RKO (cell line): ENCODE measurements at places on chromosomes 4 and X.
A peak's percentile ranks its signal among the peaks of the same experiment; 100 is the strongest.

DNA sequence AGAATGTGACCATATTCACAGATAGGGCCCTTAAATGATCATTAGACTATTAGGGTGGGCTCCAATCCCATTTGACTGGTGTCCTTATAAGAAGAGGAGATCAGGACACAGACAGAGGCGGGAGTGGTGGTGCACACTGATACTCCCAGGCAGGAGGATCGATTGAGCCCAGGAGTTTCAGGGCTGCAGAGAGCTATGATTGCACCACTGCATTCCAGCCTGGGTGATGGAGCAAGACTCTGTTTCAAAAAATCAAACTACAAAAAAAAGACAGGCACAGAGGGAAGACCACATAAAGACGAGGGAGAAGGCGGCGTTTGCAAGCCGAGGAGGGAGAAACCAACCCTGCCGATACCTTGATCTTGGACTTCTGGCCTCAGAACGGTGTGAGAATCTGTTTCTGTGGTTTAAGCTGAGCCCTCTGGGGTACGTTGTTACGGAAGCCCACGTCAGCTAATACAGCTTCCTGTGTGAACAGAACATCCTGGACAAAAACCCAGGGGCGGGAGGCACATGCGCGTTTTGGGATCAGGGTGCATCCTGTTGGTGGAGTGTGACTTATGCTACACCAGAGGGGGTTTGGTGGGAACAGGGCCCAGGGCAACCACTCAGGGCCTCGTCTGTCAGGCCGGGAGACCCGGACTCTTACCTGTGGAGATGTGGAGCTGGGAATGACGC is 211.8 kb upstream of the PSAPL1 start:
- DNase-seq: no peak

GRCh38 chrX:70422851-70423341 is at the start of gene GDPD2:
Gene GDPD2, plus strand, starts transcription at chrX:70423314. Its CDS starts 1,671 bp downstream, at chrX:70424985.
- peak; percentile 30 for DNase-seq

GRCh38 chr4:13656569-13657405 is 29.3 kb upstream of the BOD1L1 start:
- peak; percentile 60 for DNase-seq

- no peak for DNase-seq
Measured at GRCh38 chrX:141341341-141341740, 99.0 kb upstream of the SPANXC start.

DNA sequence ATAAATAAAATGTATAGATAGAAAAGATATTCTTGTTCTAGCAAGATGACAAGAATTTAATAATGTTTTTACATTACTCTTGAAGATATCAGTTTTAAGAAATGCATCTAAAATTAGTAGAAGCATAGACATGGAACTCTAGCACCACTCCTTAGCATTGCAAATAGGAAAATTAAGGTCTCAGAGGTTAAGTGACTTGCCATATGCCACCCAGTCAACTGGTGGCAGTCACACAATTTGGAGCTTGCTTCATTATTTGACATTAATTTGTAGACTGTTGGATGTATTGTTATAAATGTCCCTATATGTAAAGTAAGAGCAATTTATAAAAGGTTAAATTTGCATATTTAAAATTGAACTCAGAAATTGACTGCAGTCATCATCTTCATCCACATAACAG is 20.8 kb downstream of the GPM6A start:
- DNase-seq: no peak

DNA sequence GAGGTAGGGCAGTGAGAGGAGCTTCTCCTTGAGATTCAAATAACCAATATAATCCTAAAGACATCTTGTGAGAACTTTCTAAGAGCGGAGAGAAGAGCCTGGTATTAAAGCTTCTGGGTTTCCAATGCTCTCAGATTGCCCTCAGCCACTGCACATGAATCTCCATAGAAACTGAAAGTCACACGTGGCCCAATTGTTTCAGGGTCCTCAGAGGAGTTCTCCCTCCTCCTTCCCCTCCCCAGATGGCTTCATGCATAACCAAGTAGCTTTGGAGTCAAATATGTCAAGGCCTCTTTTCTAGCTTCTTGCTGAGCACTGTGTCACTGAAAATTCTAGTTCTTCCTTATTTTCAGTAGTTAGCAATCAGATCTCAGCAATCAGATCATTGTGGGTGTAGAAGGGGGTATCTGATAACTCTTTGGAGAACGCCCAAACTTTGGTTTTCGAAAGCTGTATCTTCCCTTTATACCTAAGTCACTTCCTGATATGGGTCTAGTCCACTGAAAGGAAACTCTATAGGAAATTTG is 2.2 kb downstream of the BTK start:
- DNase-seq: no peak

GRCh38 chr4:187780070-187780469 is 215.5 kb upstream of the ZFP42 start:
- DNase-seq: no peak

- DNase-seq: no peak
Measured at GRCh38 chrX:68947882-68948605, 119.2 kb downstream of the EFNB1 start.

GRCh38 chr4:142336251-142336934 is 509.7 kb downstream of the INPP4B start:
- DNase-seq: no peak

- no peak for DNase-seq
Measured at GRCh38 chr4:177228599-177228998, 81.1 kb upstream of the NEIL3 start.

- no peak for DNase-seq
Measured at GRCh38 chrX:20523626-20524312, 257.1 kb upstream of the RPS6KA3 start.

DNA sequence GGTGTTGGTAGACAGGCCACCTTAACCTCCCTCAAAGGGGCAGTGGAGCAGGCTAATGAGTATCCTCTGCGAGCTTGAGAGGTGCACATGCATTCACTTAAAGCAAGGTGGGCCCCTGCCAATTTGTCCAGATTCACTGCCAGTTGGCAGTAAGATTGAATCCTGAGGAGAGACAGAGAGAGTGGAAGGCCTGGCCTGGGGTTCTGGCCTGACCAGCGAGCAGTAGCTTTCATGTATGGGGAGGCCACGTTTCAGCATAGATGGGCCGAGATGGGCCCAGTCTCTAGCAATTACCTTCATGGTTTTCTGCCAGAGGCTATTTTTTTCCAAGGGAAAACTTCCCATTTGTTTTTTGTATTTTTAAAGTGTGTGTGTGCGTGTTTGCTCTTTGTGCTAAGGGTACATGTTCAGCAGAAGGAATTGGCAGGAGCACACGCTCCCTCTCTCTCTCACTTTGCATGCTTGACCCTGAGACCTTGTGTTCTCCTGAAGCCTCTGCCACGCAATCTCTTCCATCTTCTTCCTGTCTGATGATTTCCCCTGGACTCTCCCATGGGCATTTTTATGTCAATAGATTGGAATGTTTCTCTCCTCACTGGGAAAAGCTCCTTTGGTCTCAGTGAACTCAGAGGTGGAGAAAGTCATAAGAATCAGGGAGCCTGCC is 215.8 kb upstream of the SFRP2 start:
- DNase-seq: no peak

GRCh38 chrX:68945603-68946228 is 116.9 kb downstream of the EFNB1 start:
- peak; percentile 29 for DNase-seq

DNA sequence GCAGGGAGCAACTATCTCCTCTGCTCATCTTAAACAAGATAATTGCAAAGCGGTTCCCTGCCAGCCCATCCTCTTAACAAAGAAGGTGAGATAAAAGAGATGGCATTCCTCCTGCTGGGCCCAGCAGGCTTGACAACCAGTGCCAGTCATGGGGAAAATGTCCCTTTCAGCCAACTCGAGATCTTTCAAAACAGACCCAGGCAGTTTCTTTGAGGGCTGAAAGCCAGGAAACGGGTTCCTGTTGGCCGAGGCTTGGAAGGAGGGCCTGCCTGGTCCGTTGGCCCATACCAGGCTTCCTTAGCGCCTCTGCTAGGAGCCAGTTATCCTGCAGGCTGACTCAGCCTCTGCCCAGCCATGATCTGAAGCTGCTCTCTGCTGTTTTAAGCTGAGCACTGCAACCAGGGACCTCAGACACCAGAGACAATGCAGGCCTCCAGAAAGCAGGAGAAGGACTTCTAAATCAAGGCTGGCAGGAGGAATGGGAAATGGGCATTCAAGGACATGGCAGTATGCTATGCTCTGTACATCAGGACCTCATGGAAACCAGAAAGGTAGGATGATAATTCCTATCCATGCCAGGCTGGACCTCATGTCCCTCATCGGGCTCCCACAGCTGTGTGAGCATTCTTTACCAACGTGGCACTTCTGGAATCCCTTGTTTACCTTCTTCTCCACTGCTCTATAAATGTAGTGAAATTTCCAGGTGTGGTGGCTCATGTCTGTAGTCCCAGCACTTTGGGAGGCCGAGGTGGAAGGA is 42.4 kb upstream of the SLC2A9 start:
- peak; percentile 24 for DNase-seq

DNA sequence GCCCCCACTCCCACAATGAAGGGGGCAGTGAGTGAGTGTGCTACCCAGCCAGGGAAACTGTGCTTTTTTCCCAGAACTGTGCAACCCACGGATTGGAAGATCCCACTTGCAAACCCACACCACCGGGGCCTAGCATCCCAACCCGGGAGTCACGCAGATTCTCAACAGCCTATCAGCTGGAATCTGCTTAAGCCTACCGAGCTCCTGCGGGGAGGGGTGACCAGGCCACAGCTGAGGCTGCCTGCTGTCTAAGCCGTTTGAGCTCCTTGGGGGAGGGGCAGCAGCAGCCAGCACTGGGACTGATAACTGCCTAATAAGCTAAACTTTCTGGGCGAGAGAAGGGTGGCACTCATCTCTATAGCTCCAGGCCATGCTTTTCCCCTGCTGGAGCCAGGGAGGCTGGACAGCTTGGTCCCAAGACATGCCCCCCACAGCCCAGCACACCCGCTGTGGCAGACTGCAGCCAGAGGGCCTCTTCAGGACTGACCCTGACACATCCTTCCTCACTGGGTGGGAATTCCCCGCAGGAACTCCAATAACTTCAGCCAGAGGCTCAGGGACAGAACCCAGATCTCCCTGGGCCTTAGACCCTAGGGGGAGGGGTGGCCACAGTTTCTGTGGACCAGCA is 161.3 kb upstream of the MAGEB18 start:
- DNase-seq: no peak

DNA sequence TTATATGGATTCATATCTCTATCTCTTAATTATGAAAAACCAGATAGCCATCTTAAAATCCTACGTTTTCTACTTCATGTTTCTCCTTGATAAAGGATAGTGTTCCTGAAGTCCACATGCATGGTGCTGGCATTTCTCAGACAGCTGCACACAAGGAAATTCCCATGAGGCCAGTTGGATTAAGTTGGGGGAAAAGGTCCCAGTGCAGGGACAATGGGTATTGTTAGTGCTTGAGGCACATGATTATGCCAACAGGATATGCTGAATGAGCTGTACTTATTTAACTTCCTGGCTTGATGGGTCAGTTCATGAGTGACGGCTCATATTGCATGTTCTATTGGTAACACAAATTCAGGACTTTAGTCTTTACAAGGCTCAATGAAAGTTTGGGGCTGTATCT is 913.9 kb upstream of the NDST4 start:
- DNase-seq: no peak

DNA sequence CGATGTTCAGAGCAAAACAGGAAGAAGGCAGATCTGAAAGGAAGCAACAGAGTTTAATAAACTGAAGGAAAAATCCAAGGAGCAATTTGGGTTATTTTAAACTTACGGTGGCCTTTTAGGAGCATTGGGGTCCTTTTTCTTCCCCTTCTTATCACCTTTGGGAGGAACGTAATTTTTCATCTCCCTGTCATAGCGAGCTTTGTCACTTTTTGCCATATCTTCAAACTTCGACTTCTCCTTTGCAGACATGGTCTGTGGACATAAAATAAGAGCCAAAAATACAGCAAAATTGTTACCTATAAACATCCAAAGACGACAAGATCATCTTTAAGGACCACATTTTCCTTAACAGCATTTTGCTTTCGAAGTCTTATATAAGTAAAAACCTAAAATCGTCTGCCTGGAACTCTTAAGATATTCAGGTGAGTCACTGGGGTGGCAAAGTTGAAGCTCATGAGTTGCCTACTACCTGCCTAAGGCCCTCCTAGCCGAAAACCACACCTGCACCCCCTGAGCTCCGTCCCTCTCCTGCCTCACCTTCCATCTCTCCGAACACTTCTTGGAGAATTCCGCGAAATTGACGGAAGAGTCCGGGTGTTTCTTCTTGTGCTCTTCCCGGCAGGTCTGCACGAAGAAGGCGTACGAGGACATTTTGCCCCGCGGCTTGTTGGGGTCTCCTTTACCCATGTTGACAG is 1.0 kb downstream of the HMGB2 start:
- peak; percentile 61 for DNase-seq

DNA sequence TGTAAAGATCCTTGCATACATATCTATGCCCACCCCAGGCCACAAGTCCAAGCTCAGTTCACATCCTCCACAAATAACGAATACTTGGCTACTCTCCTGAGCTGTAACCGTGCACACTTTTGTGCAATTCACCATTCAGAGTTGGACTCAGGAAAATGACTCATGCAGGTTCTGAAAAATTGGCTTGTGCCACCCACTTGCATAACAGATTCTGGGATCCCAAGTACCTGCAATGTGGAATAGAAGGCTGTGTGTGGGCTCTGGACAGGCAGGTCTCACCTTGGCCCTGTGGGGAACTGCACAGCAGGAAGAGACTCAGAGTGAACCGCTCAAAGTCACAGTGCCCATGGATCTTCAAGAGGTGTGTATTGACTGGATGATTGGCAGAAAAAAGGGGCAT is 502.7 kb downstream of the PACRGL start:
- DNase-seq: no peak

DNA sequence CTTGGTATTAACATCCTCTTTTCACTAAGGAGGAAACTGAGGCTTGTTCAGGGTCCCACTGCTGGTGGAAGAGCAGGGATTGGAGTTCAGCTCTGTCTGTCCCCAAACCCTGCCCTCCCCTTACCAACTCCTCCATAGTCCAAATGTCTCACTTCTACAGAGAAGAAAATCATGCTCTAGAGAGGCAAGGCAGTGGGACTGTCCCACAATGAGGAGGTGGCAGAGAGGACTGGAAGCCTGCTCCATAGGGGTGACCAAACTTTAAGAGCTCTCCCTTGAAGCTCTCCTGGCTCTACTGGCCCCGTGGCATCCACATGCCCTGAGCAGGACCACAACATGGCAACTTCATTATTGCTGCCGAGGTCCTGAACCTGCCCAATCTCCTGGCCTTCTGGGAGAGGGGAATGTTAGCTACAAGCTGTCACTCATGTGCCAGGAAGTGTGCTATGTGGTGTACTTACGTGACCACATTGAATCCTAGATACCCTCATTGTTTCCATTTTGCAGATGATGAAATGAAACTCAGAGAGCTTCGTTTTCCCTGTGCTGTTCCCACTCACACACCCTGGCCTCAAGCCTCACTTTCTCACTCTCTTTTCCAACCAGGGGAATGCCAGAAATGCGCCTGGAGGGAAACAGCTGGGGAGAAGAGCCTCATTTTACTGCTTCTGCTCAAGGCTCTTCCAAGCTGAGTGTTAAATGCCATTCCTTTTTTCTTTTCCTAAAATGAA is 71.5 kb downstream of the ANAPC4 start:
- no peak for DNase-seq

DNA sequence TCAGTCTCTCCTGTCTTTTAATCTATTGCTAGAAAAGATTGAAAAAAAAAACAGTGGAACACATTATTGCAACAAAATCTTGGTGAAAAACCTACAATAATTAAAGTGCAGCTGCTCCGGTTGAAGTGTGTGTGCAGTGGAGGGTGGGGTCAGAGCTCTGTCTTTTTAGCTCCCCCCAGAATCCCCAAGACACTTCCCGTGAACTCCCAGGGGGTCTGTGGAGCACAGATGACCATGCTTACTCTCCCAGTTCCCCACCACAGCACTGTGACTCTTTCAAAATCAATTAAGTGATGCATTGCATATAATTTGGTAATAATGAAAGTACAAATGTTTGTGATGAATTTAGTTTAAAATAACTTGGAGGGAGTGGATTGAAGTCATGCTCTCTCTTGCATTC is 15.7 kb upstream of the SLC10A4 start:
- no peak for DNase-seq
